ENCODE measurements at places on chromosomes 7 and 10.

DNA sequence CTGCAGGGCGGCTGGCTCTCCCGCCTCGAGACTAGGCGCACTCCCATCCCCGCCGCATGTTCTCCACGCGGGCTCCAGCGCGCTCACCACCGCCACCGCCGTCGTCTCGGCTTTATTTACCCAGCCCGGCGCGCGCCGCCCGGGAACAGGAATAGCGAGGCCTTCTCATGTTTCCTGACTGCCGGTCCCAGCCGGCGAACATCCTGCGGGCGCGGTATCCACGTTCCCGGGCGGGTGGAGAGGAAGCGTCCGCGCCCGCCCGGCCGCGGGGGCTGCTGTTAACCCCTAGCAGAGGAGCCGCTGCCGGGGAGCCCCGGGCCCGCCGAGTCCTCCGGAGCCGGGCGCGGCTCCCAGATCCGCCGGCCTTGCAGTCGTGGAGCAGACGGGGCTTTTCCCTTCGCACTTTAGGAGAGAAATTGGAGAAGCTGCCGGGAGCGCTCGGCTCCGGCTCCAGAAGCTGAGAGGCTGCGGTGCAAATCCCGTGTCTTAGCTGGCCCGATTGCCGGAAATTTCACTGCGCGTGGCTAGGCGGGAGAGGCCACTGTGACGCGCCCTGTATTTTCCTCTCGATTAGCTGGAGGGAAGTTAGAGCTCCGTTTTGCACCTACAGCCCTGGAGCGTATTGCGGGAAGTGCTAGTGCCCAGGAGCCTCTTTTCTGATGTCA, at the start of gene MKX:
TSS of gene MKX (minus strand) at position 88 of the 665 bp plus-strand sequence. CDS start 2,404 bp downstream, outside the sequence.
- DNase-seq: no peak

GRCh38 chr10:7033031-7033430, 377.8 kb downstream of the SFMBT2 start:
- DNase-seq: no peak

- no peak for DNase-seq
Observed at GRCh38 chr7:135862586-135863340, 114.2 kb upstream of the FAM180A start.

DNA sequence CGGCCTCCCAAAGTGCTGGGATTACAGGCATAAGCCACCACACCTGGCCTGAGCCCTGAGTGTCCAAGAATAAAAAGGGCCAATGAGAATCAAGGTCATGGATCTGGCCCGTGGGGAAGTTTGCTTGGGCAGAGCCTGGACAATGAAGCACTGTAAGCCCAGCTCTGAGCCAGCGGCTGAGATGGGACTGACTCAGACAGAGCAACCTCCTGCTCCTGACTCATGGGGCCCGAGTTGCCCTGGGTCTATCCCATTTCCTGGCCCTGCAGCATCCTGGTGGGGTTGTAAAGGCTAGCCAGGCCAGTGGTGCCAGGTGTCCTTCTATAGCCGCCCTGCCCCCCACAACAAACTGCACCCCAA, 5.2 kb upstream of the MYH16 start:
- DNase-seq: no peak

GRCh38 chr10:36391405-36391804, 734.0 kb upstream of the ANKRD30A start:
- DNase-seq: no peak

- no peak for DNase-seq
Observed at GRCh38 chr10:104880624-104881398, 239.7 kb downstream of the SORCS3 start.

GRCh38 chr7:159210581-159211235, 66.0 kb upstream of the VIPR2 start:
- no peak for DNase-seq

DNA sequence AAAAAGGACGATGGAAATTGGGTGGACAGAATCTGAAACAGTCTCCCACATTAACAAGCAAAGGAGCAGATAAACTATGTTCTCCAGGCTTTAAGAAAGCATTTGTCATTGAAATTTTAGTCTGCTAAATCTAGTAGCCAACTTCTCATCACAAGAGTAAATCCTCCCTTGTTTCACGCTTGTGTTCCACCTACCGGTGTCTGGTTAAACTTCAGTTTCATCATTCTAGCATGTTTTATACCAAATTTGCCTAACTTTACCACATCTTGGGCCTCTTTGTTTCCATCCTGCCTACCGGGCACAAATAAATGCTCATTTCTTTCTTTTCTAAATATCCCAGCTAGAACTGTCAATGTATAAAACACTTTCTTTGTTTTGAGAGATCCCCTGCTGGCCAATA, 5.8 kb downstream of the LIPA start:
- no peak for DNase-seq

DNA sequence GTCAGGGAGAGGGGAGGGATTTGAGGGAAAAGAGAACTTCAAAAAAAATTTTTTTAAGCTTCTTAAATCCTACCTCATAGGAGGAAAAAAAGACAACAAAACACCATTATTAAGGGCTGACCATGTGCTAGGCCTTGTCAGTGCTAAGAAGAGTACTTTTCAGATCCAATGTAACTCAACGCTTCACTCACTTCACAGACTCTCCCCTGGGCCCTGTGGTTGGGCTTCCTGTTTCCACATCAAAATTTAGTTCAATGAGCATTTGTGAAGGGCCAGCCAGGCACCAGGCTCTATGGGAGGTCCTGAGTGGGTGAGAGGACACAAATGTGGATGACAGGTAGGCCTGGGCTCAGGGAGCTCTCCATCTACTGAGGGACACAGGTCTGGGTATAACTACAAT, 249.8 kb downstream of the PTEN start:
- DNase-seq: no peak

DNA sequence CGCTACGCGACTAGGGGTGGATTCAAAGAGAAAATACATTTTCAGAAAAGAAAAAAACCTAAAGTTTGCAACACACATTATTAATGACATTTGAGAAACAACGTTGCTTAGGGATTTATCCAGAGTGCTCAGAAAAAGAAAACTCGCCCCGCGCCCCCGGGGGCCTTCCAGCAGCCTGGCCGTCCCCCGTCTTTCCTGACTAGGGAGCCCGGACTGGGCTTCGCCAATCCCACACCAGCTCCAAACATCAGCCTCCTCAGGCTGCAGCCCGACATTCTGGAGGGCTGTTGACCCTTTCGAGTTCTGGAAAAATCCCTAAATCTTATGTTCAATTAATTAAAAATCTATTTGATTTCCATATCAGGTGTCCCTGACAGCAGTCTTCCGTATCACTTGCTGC, 48.6 kb downstream of the CLEC2L start:
- DNase-seq: no peak

- DNase-seq: no peak
Observed at GRCh38 chr10:613271-614138, 76.0 kb downstream of the DIP2C start.

- peak; percentile 40 for DNase-seq
Observed at GRCh38 chr7:84025332-84025927, 169.2 kb downstream of the SEMA3A start.

DNA sequence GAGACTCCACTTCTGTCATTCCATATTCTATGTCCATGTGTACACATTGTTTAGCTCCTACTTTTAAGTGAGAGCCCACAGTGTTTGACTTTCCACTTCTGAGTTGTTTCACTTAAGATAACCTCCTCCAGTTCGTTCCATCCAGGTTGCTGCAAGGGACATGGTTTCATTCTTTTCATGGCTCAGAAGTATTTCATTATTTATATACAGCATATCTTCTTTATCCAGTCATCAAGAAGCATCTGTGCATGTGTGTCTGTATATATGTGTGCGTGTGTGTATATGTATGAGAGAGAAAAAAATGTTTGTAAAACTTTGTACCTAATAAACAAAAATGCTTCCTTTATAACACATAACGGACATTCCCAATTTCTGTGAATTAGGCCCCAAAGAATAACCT, 6.2 kb downstream of the SEC61A2 start:
- DNase-seq: no peak

DNA sequence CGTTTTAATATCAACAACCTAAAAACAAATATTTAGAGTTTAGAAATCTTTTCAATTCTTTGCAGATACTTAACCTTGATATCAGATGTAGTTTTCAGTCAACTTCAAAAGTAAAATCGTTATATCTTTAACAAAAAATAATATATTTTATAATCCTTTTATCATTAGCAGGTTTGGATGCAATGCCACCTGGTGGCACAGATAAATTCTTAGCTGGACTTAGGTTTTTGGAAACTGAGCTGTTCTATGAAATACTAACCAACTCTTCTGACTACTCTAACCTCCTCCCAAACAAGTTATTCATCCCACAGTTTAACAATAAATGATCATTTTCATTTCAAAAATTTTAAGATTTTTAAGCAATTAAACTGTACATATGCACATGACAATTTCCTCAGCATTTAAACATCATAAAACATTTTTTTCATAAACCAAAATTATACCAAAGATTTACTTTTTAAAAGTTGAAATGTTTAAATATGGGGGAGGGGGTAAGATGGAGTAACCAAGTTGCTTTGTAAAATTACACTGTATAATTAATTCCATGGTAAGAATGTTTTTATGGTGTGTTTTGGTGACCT, 56.9 kb downstream of the HIBADH start:
- no peak for DNase-seq

GRCh38 chr7:15042285-15043065, 139.9 kb upstream of the DGKB start:
- DNase-seq: no peak

GRCh38 chr7:674454-675410, 51.8 kb upstream of the DNAAF5 start:
- DNase-seq: no peak

- DNase-seq: no peak
Observed at GRCh38 chr10:59018977-59019376, 157.5 kb upstream of the PHYHIPL start.
